ENCODE measurements at places on chromosomes 2 and 18.

DNA sequence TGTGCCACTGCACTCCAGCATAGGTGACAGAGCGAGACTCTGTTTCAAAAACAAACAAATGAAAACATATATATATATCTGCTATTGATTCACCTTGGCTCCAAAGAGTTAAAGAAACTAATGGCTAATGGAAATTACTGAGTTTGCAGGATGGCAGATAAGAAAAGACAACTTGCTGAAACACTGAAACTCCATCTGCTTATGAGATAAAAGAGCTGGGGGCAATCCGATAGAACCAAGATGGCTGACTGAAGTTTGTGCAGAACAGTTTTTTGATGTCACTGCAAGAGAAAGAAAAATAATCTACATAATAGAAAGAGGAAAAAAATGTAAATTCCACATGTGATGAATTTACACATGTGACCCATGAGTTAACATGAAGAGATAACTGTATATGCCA lies 88.2 kb downstream of the LRATD1 start:
- no peak for DNase-seq

GRCh38 chr18:75208155-75208835 lies 644 bp downstream of the PTGR3 start:
- DNase-seq, result no peak

- DNase-seq, result no peak
Observed at GRCh38 chr2:44741507-44741906, 200.0 kb upstream of the SIX3 start.

DNA sequence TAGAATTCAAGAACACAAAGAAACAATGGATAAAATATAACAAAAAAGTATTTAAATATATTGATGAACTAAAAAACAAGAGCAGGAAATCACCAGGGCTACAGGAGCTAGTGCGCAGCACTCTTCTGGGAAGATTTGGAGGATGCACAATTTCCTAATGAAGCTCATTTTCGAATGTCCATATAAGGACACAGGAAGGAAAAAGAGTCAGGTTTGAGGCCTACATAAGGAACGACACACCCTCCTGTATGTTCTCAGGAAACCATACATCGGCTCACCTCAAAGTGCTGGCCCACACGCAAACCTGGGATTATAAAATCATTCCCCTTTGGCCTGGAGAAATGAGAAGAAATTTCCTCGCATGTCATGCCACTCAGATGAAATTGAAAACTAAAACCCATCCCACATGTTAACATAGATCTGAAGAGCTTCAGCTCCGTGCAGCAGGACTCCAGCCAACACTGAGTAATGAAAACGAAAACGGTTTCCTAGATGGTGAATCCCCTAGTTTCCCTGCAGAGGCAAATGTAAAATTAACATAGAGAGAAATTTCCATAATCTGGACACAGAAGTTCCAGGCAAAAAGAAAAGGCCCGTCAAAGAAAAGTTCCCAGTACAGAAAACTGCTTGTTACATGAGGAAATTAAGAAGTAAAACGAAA lies 825.8 kb downstream of the SOCS6 start:
- DNase-seq, result no peak

DNA sequence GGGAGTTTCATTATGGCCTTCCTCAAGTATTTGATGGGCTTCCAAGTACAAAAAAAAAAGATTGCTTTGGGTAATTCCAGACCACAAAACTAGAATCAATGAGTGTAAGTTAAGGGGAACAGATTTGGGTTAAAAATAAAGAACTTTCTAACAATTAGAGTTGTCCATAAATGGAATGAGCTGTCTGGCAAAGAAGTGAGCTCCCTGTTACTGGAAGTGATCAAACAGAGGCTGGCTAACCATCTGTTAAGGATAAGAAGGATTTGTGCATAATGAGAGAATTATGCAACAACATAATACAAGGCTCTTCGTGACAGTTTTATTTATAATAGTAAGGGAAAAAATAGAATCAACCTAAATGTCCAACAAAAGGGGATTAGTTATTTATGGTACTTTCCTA lies 44.6 kb upstream of the ACVR1 start:
- no peak for DNase-seq

GRCh38 chr2:6073191-6074088 lies 381.3 kb downstream of the SOX11 start:
- peak; percentile 42 for DNase-seq

- DNase-seq, result no peak
Observed at GRCh38 chr2:152542995-152543481, 174.2 kb downstream of the PRPF40A start.

DNA sequence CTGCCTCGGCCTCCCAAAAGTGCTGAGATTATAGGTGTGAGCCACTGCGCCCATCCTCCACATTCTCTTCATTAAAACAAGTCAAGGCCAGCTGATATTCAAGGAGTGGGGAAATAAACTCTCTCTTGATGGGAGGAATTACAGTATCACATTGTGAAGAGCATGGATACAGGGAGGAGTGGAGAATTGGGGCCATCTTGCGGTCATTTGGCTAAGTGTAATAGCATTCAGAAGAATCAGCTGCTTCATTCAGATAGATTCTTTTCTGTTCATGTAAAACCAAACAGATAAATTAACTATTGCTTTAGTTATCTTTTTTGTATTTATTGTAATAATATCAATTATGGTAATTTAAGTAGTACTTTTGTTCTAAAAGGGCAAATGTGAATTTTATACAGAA lies 156.3 kb downstream of the UBR3 start:
- no peak for DNase-seq

GRCh38 chr18:62664414-62664813 lies 50.9 kb upstream of the PHLPP1 start:
- DNase-seq, result no peak

DNA sequence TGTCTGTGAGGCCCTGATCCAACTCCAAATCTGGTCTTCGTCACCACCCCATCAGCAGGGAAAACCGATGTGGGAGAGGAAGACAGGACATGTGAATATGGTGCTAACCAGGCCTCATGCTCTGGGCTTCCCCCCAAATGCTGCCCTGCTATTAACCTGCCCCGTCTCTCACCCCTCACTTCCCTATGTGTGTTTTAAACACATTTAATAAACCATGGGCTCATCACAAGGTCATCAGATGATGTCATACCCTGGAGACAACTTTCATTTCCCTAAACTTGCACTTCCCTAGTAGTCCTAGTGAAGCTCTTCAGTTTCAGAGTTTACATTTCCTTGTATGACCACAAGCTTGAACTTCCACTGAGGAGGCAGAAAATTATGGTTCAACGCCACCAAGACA lies 49.9 kb downstream of the CD8B2 start:
- no peak for DNase-seq

DNA sequence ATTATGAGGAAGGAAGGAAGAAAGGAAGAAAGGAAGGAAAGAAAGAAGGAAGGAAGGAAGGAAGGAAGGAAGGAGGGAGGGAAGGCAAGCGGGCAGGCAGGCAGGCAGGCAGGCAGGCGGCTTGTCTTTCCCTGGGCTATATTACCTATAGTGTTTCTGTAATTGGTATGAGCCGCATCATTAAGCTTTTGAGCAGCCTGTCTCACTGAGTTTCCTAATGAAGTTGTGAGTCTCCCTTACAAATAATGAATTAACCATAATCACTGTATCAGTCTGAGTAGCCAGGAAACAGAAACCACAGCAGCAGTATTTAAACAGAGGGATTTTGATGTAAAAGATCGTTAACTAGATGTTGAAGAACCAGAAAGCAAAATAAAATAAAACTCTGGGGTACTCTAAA lies 11.8 kb upstream of the SULT1C3 start:
- DNase-seq, result no peak

GRCh38 chr18:61086657-61087056 lies 246.6 kb upstream of the CDH20 start:
- no peak for DNase-seq

- DNase-seq, result no peak
Observed at GRCh38 chr2:180394305-180394704, 387.2 kb upstream of the CWC22 start.

DNA sequence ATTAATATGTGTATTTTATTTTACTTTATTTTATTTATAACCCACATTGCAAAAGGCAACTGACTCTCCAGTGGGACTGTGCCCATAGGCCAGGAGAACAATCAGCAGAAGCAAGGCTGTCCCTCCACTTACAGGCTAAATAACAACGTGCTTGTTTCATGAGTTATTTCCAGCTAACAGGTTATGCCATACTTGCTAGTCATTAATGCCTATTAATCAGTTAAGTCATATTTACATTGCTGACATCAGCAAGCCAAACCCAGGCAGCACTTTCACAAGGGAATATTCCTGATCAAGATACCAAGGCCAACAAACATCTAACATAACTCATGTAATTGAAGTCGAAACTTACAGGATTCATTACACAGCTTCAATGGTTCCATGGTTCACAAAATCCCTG lies 92.1 kb downstream of the EN1 start:
- DNase-seq, result no peak

DNA sequence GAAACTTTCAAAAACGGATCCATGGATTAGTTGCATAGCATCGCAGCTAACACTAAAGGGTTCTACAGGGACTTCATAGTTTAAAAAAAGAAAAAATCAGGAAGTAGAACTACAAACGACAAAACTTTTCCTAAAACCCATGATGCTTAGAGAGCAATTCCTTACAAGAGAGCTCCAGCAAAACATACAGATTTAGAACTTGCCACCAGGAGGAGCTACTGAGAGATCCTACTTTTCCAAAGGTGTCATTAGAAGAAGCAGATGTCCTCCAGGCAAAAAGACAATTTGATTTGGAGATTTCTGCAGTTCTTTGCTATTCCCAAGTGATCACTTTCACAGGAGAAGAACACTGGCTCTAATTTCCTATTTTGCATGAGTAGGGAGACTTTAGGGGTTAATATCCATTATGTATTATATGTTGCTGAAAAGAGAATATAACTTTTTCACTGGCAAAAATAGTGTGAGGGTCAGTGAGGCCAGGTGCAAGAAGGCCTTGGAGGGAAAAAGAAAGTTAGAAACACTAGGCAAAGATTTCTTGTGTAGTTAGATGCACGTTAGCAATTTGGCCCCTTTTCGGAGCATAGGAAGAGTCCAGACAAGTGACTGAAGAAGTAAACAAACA lies 436.2 kb downstream of the SUCLG1 start:
- DNase-seq, result peak; percentile 17

GRCh38 chr2:28449488-28450395 lies 46.1 kb upstream of the PLB1 start:
- DNase-seq, result no peak

DNA sequence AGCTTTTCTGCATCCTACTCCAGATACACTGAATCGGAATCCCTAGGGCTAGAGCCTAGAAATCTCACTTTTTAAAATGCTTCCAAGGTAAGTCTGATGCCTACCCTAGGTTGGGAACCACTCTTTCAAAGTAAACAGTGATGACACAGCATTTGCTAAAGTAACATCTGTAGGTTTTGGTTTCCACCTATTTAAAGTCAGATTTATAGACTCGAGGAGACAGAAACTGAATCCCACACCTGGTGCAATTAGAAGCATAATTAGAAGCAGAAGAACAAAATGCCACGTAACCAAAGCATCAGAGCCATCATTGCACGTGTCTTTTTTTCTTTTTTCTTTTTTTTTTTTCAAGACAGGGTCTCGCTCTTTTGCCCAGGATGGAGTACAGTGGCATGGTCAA lies 40.9 kb downstream of the PDK1 start:
- no peak for DNase-seq

GRCh38 chr18:25827961-25828561 lies 262.4 kb downstream of the SS18 start:
- no peak for DNase-seq

DNA sequence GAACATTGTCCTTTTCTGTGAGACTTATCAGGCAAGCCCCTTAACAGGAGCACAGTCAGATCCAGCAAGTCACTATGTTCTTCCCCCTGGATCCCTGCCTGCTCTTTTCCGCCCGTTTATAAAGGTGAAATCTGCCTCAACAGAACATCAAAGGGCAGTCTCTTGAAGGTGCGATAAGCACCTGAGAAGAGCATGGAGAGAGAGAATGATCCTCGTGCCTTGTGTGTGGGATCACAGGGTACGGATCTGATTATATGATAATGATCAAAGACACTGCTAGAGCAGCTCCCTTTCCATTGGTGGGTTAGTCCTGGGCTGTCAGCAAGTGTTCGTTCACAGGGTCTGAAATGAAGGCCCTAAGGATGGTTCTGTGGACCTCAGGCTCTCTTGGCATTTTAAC lies 106.4 kb downstream of the ZAP70 start:
- DNase-seq, result no peak

DNA sequence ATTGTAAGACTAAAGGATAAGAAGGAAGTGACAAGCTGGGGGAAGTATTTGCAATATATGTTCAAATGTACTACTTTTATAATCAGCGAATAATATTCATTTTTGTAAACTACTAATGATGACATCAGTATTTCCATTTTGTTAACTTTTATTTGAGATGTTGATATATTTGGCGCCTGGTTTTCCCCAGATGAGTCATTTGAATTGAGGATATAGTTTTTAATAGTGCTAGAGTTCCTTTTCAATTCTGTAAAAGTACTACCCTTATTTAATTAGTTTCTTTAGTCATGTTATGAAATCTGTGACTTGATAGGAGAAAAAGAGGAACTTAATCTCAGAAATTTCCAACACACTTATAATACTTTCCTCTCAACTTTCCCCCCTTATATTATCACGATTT lies 495.3 kb downstream of the IRS1 start:
- DNase-seq, result no peak

GRCh38 chr2:67650291-67651133 lies 253.4 kb downstream of the ETAA1 start:
- DNase-seq, result no peak

GRCh38 chr18:3394648-3395047 lies 55.3 kb upstream of the TGIF1 start:
- DNase-seq, result no peak

DNA sequence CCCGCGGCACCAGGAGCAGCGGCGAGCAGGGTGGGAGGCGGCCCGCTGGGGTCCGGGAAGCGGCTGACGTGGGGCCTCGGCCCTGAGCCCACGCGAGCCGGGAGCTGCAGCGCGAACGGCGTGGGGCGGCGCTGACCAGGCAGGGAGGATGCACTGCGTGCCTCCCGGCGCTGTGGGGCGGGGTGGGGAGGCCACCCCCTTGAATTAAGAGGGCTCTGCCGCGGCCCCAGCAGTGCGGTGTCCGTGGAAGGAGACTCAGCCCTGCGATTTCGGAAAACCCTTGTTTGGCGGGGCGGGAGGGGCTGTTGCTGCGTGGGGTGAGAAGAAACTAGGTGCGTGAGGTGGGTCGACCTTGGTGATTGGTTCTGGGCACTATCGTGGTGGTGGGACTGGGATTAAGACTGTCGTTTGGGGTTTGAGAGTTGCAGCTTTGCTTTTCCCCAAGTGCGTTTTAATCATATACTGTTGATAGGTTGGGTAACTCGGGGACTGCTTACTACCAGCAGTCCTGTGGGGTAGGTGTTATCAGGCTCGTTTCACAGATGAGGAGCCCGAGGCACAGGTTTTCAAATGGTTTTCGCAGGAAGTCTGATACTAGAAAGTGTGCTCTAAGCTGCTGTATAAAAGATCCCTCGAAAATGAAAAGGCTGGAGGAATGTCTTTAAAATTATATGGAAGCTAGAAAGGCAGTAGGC lies 722 bp downstream of the ACSL3 start:
- no peak for DNase-seq

GRCh38 chr2:69214898-69215297 lies 172.1 kb downstream of the GFPT1 start:
- DNase-seq, result peak; percentile 50
